Caco-2 (cell line): ENCODE measurements at places on chromosomes 12 and 14. TPM values are rescaled to one million over a fixed set of nuclear protein-coding genes. Genes with fewer than 3 reads are reported as not detected.
A peak's percentile ranks its signal among the peaks of the same experiment; 100 is the strongest.

DNA sequence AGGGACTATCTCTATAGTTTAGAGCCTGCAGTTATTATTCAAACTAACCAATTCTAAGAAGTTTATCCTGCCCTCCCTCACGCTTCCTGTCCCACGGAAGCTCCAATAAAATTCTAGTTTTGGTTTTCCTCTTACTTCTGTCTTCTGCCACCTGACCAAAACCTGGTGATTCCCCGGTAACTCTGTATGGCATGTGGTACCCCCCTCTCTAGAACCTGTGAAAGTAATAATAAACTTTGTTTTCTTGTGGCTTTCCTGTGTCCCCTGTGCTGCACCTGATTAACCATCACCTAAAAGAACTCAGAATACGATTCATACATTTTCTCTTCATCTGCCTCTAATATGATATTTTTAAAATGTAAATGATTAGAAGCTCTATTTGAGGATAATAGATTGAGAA is 379.8 kb downstream of the APAF1 start:
- no peaks in the 10 kb centered on the region for H3K36me3 ChIP-seq
- H3K4me1 ChIP-seq: no peaks in the 10 kb centered on the region
- no peak for DNase-seq
- H3K27me3 ChIP-seq: no peaks in the 10 kb centered on the region
- no peak overlapping the region for H3K4me3 ChIP-seq

DNA sequence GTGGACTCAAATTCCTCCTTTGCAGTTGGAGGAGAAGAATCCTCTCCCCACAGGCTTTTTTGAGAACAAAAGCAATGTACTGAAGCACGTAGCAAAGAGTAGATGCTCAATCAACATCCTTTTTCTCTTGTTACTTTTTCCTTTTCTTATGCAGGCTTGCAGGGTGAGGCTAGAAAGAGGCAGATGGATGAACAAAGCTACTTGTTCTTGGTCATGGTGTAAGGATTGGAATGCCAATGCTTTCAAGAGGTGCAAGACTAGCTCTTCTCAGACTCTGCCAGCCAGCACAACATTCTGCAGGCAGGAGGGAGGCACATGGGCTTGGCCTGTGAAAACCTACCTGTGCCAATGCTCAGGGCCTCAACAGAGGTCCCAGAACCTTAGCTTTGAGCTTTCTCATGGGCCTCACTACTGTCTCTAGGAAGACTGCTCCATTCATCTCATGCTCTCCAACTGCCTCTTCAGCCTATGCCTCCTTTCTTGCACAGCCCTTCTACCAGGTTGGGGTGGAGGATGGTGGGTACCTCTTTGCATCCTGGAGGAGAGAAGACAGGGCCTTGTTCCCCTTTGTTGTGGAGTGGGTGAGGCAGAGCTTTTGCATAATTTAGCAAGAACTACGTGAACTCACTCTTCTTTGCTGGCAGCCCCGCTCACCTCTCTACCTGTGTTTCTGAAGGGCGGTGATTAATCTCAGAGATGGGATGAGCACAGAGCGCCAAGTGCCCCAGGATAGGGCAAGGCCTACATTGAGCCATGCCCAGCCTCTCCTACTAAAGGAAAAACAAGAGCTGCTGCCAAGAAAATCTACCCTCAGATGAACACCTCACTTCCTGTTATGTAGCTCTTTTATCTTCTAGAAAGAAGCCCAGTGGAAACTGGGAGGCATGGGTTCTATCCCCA is 1119.7 kb downstream of the VRK1 start:
- no peaks in the 10 kb centered on the region for H3K36me3 ChIP-seq
- H3K4me1 ChIP-seq: no peaks in the 10 kb centered on the region
- H3K27ac ChIP-seq: no peak overlapping the region
- no peak overlapping the region for H3K4me3 ChIP-seq
- DNase-seq: no peak
- no peaks in the 10 kb centered on the region for H3K27me3 ChIP-seq

- DNase-seq: no peak
- no peaks in the 10 kb centered on the region for H3K4me1 ChIP-seq
- no peaks in the 10 kb centered on the region for H3K36me3 ChIP-seq
- H3K4me3 ChIP-seq: no peak overlapping the region
- H3K27ac ChIP-seq: no peak overlapping the region
Measured at GRCh38 chr12:54583726-54584125, 4.7 kb downstream of the PPP1R1A start.

GRCh38 chr12:98221243-98221808 is 294.1 kb upstream of the TMPO start:
- no peaks in the 10 kb centered on the region for H3K4me1 ChIP-seq
- no peaks in the 10 kb centered on the region for H3K27me3 ChIP-seq
- H3K4me3 ChIP-seq: no peak overlapping the region
- DNase-seq: no peak

- no peaks in the 10 kb centered on the region for H3K4me1 ChIP-seq
- H3K36me3 ChIP-seq: no peaks in the 10 kb centered on the region
- no peaks in the 10 kb centered on the region for H3K27me3 ChIP-seq
- no peak overlapping the region for H3K27ac ChIP-seq
- DNase-seq: no peak
- H3K4me3 ChIP-seq: no peak overlapping the region
Measured at GRCh38 chr14:47191700-47192099, 483.7 kb downstream of the MDGA2 start.

- peak overlapping the region; percentile 83 for H3K27ac ChIP-seq
- DNase-seq: no peak
- no peak overlapping the region for H3K4me3 ChIP-seq
- peaks cover 54% of the 10 kb centered on the region for H3K4me1 ChIP-seq
Measured at GRCh38 chr14:73739899-73740617, 25.9 kb upstream of the PNMA1 start.

- DNase-seq: no peak
- no peaks in the 10 kb centered on the region for H3K27me3 ChIP-seq
- H3K27ac ChIP-seq: no peak overlapping the region
- H3K4me3 ChIP-seq: no peak overlapping the region
Measured at GRCh38 chr12:3098436-3098835, 21.3 kb downstream of the TSPAN9 start.

- no peaks in the 10 kb centered on the region for H3K36me3 ChIP-seq
- H3K27me3 ChIP-seq: no peaks in the 10 kb centered on the region
- DNase-seq: no peak
- no peak overlapping the region for H3K4me3 ChIP-seq
Measured at GRCh38 chr14:102965971-102966655, 43.6 kb downstream of the AMN start.

DNA sequence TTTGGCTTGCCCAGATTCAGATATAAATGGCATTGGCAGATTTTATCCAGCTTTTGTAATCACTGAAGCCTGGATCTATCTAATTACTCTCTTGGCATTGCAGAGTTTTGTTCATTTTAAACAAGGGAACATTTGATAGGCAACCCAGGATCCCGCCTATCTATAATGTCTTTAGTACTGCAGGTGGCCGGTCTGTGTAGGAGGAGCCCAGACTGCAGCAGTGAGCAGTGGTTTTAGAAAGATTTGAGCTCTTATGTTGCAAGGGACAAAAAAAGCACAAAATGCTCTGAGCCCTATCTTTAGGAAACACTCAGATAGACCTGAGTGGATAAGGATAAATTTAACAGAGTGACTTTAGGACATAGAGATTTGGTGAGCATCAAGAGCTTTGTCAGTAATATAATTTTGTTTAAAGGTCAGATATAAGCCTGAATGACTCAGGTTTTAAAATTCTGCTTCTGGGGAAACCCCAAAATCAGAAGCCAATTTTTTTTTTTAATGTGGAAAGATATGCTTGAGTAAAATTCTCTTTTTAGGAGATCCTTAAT is 165.5 kb downstream of the SLC5A8 start:
- peaks cover 18% of the 10 kb centered on the region for H3K4me1 ChIP-seq
- H3K4me3 ChIP-seq: no peak overlapping the region
- no peak overlapping the region for H3K27ac ChIP-seq
- no peaks in the 10 kb centered on the region for H3K27me3 ChIP-seq
- DNase-seq: no peak
- no peaks in the 10 kb centered on the region for H3K36me3 ChIP-seq

Gene CFAP54
- 0.12 and 0.14 TPM in 2 replicates for total RNA-seq

Gene AQP2
- not detected in 2 replicates for total RNA-seq

Gene CCDC175
- not detected in 2 replicates for total RNA-seq
